MG63 (cell line): ENCODE measurements at places on chromosomes 12 and 14. TPM values are rescaled to one million over a fixed set of nuclear protein-coding genes. Genes with fewer than 3 reads are reported as not detected.

GRCh38 chr12:81888106-81888740 lies 129.1 kb upstream of the PPFIA2 start:
- no peak for DNase-seq

DNA sequence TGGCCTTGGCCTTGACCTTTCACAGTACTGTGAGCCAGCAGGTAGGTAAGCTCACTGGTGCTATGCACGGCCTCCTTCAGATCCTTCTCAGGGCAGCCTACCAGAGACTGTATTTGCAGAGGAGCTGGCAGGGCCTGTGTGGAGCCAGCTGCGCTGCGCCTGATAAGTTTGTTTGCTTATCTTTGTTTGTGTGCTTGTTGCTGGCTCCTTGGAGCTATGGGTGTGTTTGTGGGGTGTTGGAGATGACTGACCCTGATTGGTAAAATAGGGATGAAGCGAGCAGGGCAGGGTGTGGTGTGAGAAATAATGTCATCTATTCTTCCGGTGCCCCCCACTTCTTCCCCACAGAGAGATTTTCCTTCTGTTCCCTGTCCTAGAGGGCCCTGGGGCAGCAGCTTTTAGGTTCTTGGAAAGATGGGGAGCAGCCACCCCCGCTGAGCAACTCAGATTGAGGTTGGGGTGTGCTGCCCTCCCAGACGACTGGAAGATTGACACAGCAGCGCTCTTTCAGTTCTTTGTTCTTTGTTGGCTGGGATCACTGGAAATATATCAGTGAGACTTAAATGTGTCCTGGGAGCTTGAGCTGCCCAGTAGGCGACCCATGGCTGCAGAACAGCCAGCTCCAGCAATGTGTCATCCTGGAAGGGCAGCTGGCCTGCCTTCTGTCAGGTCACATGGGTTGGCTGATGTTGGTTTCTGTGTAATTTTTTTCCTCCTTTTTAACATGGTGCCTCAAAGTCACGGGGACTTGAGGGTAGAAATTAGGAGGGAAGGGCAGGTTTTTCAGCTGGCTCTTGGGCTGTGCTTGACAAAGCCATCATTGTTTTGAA lies 19.6 kb downstream of the MLXIP start:
- DNase-seq: peak; percentile 70

DNA sequence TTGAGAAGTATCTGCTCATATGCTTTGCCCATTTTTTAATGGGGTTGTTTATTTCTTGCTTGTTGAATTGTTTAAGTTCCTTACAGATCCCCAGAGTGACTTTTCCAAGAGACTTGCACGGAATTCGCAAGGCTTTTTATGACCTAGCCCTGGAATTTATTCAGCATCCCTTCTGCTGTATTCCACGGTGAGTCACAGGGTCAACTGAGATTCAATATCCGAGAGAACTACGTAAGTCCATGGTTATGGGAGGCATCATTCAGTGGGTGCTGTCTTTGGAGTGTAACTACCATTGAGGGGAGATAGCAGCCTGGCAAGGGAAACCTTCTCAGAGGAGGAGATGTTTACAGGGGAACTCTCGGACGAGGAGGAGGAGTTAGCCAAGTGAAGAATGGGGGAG lies 20.9 kb upstream of the GPRC5A start:
- peak; percentile 60 for DNase-seq

- DNase-seq: no peak
Observed at GRCh38 chr14:96826818-96827217, 29.6 kb downstream of the VRK1 start.

DNA sequence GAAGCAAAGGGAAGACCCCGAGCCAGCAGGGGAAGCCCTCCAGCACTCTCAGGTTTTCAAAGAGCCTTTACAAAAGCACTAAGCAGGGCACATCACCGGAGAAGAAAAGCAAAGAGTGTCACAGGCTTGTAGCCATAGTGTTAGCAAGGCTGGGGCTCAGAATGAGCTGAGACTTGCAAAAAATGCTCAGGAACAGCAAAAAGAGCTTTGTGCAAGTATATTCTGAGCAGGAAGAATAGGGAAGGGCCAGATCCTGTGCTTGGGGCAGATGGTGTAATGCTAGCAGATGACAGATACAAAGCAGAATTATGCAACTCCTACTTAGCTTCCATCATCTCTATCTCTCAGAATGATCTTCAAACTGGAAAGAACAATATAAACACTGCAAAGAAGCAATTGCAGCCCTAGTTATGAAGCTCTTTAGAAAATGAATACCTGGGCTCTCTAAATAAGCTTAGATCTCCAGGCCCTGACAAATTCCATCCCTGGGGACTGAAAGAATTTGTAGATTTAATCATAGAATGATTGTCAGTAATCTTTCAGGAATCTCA lies 23.7 kb upstream of the PARP11 start:
- DNase-seq: no peak

- no peak for DNase-seq
Observed at GRCh38 chr14:104108570-104109541, 23.4 kb downstream of the ASPG start.

GRCh38 chr12:101714877-101715444 lies 17.5 kb downstream of the CHPT1 start:
- no peak for DNase-seq

DNA sequence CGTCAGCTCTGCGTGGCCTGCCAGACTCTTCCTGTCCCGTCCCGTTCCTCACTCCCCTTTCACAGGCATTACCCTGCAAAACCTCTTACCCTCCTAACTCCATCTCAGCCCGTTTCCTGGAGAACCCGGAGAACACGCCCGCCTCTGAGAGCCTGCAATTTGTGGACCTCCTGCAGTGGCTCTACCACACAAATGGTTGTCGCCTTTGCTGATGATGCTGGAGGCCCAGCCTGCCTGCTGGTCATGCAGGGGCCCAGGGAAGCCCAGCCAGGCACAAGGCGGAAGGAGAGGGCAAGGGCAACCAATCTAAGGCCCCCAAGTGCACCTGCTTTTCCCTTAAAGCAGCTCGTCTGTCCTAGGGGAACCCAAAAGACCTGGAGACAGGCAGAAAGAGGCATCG lies 22.5 kb downstream of the RFLNA start:
- no peak for DNase-seq

The APOF gene
- not detected in 2 replicates for total RNA-seq

DNA sequence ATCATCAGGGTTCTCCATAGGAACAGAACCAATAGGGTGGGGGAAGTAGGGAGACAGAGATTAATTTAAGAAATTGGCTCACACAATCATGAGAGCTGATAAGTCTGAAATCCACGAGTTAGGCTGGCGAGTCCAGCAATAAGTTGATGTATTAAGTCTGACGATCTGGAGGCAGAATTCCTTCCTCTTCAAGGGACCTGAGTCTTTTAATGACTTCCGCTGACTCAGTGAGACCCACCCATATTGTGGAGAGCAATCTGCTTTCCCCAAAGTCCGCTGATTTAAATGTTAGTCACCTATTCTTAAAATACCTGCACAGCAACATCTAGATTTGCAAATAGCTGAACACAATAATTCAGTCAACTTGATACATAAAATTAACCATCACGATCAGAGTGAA lies 97.8 kb downstream of the SPTSSA start:
- DNase-seq: no peak

GRCh38 chr12:5808981-5809380 lies 136.1 kb downstream of the ANO2 start:
- DNase-seq: peak; percentile 79

DNA sequence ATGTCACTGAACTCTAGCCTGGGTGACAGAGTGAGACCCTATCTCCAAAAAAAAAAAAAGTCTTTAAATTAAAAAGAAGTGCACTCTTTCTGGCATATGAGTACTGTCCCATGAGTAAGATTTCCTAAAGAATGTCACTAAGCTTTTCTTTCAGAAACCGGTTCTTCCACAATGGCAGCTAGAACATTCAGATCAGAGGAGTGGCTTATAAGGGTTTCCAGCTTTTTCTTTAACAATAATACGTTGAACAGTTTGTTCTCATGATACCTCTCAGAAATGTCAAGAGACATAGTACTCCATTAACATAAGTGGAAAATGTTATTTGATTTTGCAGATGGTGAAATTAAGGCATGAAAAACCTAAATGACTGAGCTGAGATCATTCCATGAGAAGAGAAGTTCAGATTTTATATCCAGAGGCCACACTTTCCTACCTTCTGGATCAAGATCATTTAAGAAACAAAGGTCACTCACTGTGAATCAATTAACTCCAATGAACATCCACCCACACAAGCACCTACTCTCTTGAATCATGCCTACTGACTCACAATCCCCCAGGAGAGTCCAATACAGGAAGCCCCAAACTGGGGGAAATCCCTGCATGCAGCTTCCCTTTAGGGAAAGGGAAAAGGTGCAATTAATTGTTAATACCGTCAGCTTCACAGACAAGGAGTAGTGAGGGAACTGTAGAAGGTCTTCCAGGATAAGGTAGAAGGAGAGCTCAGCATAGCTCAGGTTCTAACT lies 86.9 kb downstream of the SPTSSA start:
- no peak for DNase-seq

The CPNE6 gene
- total RNA-seq: not detected in 2 replicates

The ADGRD1 gene
- 0.89 and 5.3 TPM in 2 replicates for total RNA-seq

The MYO1A gene
- total RNA-seq: not detected in 2 replicates

The HPD gene
- 0.56 and 3.1 TPM in 2 replicates for total RNA-seq

DNA sequence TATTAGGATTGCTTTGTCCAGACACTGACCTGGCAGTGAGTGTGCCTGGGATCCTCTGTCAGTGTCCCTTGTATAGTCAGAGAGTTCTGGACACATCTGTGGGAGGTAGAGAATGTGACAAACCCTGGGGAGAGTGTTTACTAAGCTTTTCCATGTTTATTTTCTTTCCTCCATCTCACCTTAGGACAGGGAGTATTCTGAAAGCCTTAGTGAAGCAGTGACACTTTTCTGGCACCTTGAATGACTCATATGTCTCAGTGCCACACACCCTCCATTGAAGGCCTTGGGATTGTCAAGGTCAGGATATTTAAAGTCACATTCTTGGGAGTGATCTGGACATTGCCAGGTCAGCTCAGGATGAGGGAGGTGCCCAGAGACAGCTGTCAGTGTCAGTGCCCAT lies 34.9 kb upstream of the CTDSP2 start:
- DNase-seq: no peak

The SLC35E3 gene
- 0.99 and 2.2 TPM in 2 replicates for total RNA-seq

- DNase-seq: no peak
Observed at GRCh38 chr12:69348162-69348938, at the start of gene LYZ. LYZ (plus strand) TSS chr12:69348381; CDS start chr12:69348409, 28 bp downstream.

The KRT79 gene
- total RNA-seq: not detected in 2 replicates

DNA sequence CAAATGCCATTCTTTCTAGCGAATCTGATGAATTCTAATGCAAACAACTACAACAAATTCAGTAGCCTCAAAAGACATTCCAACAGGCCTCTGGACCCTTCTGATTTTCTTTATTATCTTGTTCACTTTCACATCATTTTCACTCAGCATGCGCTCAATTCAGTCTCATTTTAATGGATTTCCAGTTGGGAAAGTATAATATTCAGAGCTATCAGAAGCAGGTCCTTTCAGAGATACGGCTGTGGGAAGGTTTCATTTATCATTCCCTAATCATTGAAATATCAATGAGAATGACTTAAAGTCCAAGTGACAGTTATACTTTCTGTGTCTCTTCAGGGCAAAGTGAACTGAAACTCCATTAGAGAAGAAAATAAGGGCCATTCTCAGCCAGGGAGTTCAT lies 1083.7 kb upstream of the FLRT2 start:
- DNase-seq: no peak

DNA sequence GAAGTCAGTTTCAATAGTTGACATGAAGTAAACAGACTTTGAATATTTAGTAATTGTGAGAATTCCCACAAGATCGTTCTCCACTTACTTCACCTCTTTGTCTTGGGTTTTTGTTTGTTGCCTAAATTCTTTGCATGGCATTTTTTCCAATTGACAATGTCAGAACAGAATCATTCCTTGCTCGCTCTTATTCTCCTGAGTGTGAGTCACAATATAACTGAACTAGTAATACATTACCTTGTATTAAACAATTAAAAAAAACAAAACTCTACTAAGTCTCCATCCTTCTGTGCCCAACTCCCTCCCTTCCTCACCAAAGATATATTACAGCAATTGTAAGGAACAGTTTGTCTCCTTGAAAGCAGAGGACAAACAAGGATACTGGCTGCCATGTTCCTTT lies 638.8 kb upstream of the NOVA1 start:
- no peak for DNase-seq

- DNase-seq: no peak
Observed at GRCh38 chr12:39102474-39103209, 197.3 kb upstream of the CPNE8 start.

The HOXC9 gene
- 1.9 and 7.9 TPM in 2 replicates for total RNA-seq

GRCh38 chr12:1532375-1533165 lies 61.8 kb downstream of the FBXL14 start:
- no peak for DNase-seq

The ADAM21 gene
- 0.49 and 1.7 TPM in 2 replicates for total RNA-seq

GRCh38 chr12:3935078-3935477 lies 61.9 kb upstream of the PARP11 start:
- no peak for DNase-seq

The NIN gene
- 7.1 and 7.2 TPM in 2 replicates for total RNA-seq

DNA sequence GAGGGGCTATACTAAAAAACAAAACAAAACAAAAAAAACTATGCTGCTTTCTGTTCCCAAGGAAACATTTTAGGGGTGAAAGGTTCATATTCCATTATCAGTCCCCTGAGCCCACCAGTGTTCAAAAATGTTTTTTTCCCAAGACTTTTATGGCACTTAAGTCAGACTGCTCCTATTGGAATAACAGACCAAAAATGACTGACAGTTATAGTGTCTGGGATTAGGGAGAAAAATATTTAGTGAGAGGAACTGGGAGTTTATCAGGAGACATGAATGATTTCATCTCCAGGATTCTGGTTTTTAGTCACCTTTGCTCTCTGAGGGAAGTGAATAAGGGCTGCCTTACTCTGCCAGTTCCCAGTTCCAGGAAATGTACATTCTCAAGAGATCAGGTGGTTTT lies 68.0 kb downstream of the PDE3A start:
- DNase-seq: no peak

- DNase-seq: no peak
Observed at GRCh38 chr14:83711046-83711445, 1818.9 kb upstream of the FLRT2 start.

DNA sequence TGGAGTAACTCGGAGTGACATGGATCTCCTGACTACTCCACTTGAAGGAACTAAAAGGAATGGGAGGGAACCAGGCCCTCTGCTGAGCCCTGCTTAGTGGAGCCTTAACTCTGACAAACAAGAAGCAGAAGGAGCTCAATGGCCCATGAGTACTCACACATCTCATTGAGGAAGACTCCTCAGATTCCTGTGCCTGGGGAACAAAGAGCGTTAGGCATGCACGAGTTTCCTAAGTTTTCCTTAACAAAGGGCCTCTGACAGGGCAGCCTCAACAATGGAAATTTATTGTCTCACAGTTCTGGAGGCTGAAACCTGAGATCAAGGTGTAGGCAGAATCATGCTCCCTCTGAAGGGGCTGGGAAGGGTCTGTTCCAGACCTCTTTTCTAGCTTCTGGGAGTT lies 185.7 kb upstream of the NTF3 start:
- DNase-seq: no peak

DNA sequence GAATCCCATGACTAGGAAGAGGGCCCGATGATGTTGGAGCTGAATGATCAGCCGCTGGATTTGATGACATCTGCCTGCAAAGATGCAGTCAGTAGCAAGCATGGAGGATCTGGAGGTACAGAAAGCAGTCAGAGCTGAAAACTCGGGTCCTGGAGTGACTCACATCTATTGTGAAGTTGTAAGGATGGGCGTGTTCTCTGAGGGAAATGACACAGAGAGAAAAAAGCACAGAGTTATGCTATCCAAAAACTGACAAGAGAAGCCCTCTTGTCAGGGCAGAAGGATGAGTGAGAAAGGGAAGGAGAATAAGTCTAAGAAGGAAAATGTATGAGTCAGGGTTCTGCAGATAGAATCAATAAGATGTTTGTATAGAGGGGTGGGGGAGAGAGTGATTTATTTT lies 380.4 kb upstream of the CCDC196 start:
- DNase-seq: peak; percentile 5
